Body of pancreas (tissue), 4 donors: ENCODE measurements at places on chromosomes 11 and 22.

DNA sequence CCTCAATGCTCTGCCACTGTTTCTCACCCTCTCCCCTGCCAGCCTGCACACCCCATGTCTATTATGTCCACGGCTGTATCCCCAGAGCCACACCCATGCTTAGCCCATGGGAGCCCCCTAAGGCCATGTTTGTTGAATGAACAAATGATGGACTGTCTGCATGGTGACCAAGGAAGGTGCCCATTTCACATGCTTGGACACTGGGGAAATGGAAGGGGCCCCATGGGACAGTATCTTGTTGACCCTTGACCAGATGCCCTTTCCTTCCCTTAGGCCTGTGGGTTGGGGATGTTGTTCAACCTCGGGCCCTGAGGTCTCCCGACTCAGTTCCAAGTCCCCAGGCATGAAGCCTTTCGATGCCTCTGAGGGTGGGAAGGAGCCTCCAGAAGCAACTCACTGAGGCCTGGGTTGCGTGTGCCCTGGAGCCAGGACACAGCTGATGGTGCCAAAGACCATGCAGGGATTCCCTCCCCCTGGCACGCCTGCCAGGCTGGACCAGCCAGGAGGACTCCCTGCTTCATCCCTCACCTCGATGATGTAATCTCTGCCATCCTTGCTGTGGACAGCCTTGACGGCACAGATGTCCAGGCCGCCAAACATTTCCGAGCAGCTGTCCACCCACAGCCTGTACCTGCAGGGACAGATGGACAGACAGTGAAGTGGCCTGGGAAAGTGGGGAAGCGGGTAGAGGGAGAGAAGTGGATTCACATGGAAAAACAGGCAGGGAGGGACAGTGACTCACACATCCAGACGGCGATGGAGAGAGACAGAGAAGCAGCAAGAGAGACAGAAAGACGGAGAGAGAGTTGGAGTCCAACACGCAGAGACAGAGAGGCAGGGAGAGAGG is 58.9 kb downstream of the FBXO7 start:
- no peak for DNase-seq

GRCh38 chr11:44889266-44889665 is 61.4 kb downstream of the TP53I11 start:
- DNase-seq, result no peak

GRCh38 chr11:117750357-117750756 is 46.7 kb downstream of the DSCAML1 start:
- DNase-seq, result no peak

GRCh38 chr11:95282291-95282751 is 51.3 kb upstream of the SESN3 start:
- DNase-seq, result peak; percentile 27

GRCh38 chr11:67614730-67615714 is 8.3 kb downstream of the NDUFV1 start:
- DNase-seq, result peak; percentile 64

GRCh38 chr11:32137869-32138268 is 47.0 kb downstream of the RCN1 start:
- DNase-seq, result no peak

DNA sequence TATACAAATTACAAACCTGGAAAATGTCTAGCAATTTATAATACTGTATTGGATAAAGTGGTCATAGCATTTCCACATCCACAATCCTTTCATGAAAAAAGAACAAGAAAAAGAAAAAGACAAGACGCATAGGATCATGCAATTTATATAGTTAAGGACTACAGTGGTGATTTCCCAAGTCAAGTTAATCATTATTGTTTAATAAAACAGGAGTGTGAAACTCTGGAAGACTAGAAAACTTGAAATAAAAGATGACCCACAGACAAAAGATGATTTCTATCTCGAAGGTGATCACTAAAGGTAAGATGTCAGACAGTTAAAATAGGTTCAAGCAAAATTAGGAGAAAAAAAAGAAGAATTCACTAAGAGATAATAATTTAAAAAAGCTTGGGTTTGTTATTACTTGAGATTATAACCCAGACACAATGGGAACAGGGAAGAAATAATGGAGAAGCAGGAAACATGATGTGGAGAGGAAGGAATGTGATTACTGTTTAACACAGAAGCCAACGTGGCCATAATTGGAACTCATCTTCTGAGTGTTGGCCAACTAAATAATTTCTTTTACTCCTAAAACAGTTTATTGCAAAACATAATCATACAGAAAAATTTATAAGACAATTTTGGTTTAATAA is 441.2 kb upstream of the ANO3 start:
- no peak for DNase-seq

DNA sequence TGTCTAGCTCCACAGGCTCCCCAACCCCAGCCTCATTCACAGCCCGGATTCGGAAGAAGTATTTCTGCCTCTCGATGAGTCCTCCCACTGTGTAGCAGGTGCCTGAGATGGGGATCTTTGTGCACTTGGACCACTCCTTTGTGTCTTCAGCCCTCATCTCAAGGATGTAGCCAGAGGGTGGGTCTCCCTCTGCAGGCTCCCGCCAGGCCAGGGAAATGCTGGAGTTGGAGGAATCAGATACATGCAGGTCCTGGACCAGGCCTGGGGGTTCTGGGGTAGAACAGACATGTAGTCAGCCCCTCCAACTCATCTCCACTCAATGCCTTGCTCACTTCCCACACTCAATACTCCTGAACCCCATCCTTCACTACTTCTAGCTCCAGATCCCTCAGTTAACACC is 10.8 kb downstream of the TMEM86A start:
- DNase-seq, result no peak

DNA sequence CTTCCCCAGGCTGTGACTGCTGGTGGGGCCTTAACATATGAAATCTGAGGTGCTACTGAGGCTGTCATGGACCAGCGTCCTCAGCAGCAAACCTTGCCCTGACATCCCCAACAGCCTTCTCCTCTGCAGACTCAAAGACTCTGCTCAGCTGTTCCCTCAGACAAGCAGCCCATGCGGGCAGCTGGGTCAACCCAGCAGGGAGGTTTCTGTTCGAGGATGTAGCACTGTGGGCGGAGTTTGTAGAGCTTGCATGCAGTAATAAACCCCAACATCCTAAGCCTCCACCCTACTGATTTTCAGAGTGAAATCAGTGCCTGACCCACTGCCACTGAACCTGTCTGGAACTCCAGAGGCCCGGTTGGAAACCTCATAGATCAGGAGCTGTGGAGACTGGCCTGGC is 88.8 kb upstream of the XKR3 start:
- DNase-seq, result no peak

DNA sequence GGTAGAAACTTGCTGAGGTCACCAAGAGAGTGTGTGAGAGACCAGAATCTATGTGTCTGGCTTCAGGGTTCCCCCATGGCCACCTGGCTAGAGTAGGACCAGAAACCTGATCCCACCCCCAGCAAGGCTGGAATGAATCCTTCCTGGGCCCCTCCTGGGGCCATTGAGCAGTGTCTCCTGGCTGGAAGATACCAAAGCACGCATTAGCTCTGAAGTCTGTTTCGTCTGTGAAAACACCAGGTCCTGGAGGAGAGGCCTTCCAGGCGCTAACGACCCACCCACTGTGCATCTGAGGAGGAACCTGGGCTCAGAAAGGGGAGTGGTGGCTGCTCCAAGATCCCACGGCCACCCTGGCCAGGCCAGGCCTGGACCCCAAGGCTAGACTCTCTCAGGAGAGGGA is 15.5 kb upstream of the TSKU start:
- no peak for DNase-seq

DNA sequence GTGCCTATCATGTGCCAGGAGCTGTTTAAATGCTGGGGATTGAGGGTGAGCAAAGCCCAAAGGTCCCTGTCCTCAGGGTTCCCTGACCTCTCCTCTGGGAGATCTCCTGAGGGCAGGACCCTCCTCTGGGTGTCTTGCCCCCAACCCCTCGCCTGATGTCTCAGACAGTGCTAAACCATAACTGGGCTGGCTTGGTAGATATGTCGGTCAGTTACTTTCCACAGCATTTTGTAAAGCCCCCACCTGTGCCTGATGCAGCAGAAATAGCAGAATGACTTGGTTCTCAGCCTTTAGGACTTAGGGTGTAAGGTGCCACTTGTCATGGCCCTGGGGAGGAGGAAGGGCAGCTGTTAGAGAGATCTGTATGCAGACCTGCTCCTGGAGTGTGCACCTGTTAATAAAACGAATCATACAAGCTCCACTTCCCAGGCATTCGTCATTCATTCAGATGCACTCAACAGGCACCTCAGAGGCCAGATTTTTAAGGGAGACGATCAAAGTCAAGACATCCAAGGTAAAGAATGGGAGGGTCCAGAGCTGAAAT is 88.1 kb downstream of the TP53I11 start:
- no peak for DNase-seq

DNA sequence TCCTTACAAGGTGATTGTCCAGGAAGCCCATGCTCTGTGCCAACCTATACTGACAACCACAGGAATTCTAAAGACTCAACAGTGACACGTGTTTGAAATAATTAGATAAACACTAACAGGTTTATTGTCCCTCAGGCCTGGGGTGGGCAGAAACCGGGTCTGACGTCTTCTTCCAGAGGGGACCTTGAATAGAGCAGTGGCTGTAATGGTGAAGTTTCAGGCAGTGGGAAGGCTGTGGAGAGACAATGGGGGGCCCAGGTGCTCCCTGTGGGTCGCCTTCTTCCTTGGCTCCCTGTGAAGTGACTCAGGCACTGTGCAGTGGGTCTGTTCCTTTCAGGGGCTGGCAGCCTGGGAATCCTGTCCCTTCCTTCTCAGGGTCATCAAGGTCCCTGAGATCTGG is 54.6 kb downstream of the OTOG start:
- no peak for DNase-seq

DNA sequence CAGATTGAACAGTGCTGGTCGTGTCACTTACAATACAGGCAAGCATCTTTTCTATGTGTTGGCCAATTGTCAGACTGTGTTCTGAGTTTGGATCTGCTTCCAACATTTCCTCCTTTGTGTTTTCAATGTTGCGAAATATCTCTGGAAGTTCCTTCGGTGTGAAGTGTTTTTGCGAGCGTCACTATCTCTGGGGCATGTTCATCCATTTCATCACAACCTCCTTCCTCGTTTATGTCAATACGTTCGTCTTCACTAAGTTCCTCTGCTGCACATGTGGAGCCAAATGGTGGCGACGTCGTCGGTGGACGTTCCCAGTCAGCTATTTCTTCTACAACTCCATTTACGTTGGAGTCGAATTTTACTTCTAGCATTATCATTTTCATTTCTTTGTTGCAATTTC is 100.2 kb upstream of the LMO1 start:
- DNase-seq, result no peak

DNA sequence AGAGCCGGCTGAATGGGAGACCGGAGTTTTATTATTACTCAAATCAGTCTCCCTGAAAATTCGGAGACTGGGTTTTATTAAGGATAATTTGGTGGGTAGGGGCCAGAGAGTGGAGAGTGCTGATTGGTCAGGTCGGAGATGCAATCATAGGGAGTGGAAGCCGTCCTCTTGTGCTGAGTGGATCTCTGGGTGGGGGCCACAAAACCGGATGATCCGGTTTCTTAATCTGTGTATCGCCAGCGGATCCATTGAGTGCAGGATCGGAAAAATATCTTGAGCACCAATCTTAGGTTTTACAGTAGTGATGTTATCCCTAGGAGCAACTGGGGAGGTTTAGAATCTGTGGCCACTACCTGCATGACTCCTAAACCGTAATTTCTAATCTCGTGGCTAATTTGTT is 886 bp upstream of the NIPSNAP1 start:
- DNase-seq, result no peak

GRCh38 chr11:68816917-68817419 is 24.7 kb downstream of the CPT1A start:
- no peak for DNase-seq

DNA sequence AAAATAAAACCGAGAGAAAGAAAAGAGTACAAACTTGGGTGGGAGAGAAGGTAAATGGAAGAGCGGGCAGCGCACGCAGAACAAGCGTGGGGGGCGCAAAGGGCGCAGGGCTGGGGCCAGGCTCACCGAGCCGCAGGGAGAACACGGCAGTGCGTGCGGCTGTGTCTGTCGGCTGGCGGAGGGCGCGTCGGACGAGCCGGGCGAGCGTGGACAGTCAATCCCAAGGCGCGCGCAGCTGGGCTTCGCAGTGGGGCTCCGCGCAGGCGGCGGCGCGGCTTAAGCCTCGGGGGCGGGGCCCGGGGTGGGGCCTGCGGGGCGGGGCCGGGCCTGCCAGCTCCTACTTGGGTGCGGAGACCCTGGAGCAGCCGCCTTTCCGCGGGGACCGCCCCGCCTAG is at the start of gene UCP2:
Gene UCP2, minus strand, starts transcription at position 249 of the 395 bp plus-strand sequence. CDS start 4,465 bp downstream, outside the sequence.
- DNase-seq, result peak; percentile 75

GRCh38 chr11:2592559-2593392 is 107.0 kb downstream of the KCNQ1OT1 start:
- no peak for DNase-seq

DNA sequence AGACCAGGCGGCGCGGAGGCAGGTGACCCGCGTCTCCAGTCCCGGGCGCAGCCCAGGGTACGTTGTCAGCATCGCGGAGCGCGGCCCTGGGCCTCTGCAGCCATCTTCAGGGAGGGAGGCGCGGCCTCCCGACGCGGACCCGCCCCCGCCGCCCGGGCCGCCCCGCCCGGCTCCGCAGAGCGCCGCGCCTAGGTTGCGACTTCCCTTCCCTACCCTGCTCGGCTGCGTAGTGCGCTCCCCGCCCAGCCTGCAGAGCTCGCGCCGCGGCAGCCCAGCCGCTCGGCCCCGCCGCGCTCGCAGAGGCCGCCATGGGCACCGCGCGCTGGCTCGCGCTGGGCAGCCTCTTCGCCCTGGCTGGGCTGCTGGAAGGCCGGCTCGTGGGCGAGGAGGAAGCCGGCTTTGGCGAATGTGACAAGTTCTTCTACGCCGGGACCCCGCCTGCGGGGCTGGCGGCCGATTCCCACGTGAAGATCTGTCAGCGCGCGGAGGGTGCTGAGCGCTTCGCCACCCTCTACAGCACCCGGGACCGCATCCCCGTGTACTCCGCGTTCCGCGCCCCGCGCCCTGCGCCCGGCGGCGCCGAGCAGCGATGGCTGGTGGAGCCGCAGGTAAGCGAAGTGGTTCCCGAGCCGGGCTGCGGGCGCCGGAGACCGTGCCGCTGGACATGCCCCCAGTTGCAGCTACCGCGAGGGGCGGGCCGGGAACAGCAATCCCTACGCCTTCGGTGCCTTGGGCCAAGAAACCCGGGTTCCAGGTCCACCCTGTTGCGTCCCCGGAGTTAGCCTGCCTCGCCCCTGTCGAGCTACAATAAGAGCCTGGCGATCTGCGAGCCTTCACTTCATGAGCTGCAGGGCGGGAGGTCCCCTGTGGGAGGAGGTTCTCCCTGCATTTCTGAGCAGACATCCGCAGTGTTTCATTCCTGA is at the start of gene ENDOD1:
Gene ENDOD1, plus strand, starts transcription at position 227 of the 923 bp plus-strand sequence. Its CDS starts 82 bp downstream, at position 309.
- peak; percentile 85 for DNase-seq

DNA sequence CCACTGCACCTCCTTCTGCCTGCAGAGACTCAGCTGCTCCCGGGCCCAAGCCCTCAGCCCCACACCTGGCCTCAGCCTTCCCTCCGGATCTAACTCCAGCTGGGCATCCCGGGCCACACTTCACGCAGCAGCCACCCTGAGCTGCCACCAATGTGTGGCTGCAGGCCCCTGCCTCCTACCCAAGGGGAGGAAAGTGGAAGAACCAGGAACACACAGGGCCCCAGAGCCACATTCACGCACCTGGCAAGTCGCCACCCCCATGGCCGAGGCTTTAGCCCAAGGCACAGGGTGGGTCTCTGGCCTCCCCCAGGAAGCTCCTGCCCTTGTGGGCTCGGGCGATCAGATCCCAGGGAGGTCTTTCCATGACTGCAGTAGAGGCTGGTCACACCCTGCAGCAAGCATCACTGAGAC is 345.6 kb downstream of the CTTN start:
- DNase-seq, result no peak

GRCh38 chr22:28001171-28001835 is 82.2 kb upstream of the PITPNB start:
- DNase-seq, result no peak
